ENCODE measurements at places on chromosomes 7 and 10. TPM values are rescaled to one million over a fixed set of nuclear protein-coding genes. Genes with fewer than 3 reads are reported as not detected.

Gene ITGB8
- 0.07 TPM for total RNA-seq

- H3K27ac ChIP-seq, result no peak overlapping the region
- H3K36me3 ChIP-seq, result no peaks in the 10 kb centered on the region
- no peak for DNase-seq
- H3K4me3 ChIP-seq, result no peak overlapping the region
- no peaks in the 10 kb centered on the region for H3K27me3 ChIP-seq
- no peaks in the 10 kb centered on the region for H3K4me1 ChIP-seq
Measured at GRCh38 chr7:74387606-74388005, 66.1 kb upstream of the GTF2IRD1 start.

DNA sequence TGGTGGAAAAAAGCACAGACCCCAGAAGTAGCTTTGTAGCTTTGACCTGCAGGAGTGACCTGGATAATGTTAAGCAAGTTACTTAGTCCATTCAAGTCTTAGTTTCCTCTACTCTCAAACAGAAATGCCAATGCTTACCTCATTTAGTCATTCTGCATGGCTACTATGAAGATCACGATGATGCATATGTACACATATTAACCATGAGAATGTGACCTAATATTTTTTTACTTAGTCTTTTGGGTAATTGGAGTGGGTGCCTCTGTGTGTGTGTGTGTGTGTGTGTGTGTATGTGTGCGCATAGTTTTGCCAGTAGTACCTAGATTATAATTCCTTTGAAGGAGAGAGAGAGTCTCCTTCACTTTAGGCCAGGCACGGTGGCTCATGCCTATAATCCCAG, 95.8 kb downstream of the NRP1 start:
- no peaks in the 10 kb centered on the region for H3K36me3 ChIP-seq
- H3K27me3 ChIP-seq, result peaks cover 17% of the 10 kb centered on the region
- DNase-seq, result no peak
- no peak overlapping the region for H3K4me3 ChIP-seq
- H3K4me1 ChIP-seq, result no peaks in the 10 kb centered on the region

Gene CREB5
- total RNA-seq, result not detected

- no peaks in the 10 kb centered on the region for H3K4me1 ChIP-seq
- DNase-seq, result no peak
- H3K36me3 ChIP-seq, result no peaks in the 10 kb centered on the region
- H3K27ac ChIP-seq, result no peak overlapping the region
- H3K27me3 ChIP-seq, result no peaks in the 10 kb centered on the region
- no peak overlapping the region for H3K4me3 ChIP-seq
Measured at GRCh38 chr7:138325434-138325833, 134.6 kb upstream of the TRIM24 start.

Gene VWDE
- 3.4 TPM for total RNA-seq

Gene ADIRF
- total RNA-seq, result not detected

Gene ANKRD30A
- total RNA-seq, result not detected

- no peak for DNase-seq
- H3K27ac ChIP-seq, result no peak overlapping the region
- no peaks in the 10 kb centered on the region for H3K27me3 ChIP-seq
- no peak overlapping the region for H3K4me3 ChIP-seq
- H3K4me1 ChIP-seq, result peaks cover 41% of the 10 kb centered on the region
Measured at GRCh38 chr7:87342231-87342630, 3.2 kb upstream of the CROT start.

Gene RARRES2
- not detected for total RNA-seq

DNA sequence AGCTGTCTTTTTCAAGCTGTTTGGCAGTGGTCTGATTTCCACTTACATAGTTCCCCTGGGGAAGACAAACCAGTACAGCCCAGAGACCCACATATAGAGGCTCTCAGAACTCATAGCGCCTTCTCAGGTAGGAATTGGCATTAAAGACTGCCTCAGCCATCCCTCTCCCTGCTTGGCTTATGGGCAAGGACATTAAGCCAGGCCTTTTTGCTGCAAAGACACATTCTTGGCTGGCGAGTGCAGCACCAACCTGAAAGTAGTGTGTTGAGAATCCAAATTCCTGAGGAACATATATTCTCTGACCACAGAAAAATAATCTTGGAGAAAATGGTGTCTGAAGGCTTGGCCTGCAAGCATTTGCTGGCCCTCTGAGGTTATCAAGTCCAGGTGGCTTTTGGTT, 39.2 kb upstream of the HPS1 start:
- no peak for DNase-seq
- H3K27ac ChIP-seq, result no peak overlapping the region
- no peak overlapping the region for H3K4me3 ChIP-seq
- no peaks in the 10 kb centered on the region for H3K36me3 ChIP-seq

DNA sequence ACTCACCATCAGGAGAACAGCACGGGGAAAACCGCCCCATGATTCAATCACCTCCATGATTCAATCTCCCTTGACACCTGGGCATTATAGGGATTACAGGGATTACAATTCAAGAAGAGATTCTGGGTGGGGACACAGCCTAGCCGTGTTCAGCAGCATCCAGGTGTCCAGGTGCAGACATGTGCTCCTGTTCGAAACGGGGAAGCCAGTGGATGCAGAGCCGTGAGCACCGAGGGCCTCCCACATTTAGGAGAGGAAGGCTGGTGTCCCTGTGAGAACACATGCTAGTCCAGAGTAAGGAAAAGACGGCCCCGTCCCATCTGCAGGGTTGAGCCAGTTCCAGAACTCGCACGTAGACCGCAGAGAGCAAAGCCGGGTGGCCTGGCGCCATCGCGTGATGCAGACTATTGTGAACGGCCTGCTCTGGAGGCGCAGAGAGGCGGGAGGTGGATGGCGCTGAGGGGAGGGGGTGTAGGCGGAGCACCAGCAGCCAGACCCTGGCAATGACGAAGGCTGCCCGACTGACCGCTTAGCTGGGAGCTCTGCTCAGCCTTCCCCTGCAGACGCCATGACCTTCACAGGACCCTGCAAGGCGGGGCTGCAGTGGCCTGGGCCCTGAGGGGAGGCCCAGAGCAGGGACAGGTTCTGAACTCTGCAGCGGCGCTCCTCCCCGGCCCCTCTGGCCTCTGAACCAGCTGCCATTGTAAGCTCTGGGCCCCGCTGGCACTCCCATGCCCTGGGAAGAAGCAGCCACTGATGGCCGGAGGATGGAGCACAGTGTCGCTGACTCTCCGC, 141.6 kb upstream of the TCERG1L start:
- no peak overlapping the region for H3K4me3 ChIP-seq
- H3K4me1 ChIP-seq, result no peaks in the 10 kb centered on the region
- H3K27ac ChIP-seq, result no peak overlapping the region
- no peaks in the 10 kb centered on the region for H3K36me3 ChIP-seq
- H3K27me3 ChIP-seq, result peaks cover 12% of the 10 kb centered on the region
- no peak for DNase-seq

DNA sequence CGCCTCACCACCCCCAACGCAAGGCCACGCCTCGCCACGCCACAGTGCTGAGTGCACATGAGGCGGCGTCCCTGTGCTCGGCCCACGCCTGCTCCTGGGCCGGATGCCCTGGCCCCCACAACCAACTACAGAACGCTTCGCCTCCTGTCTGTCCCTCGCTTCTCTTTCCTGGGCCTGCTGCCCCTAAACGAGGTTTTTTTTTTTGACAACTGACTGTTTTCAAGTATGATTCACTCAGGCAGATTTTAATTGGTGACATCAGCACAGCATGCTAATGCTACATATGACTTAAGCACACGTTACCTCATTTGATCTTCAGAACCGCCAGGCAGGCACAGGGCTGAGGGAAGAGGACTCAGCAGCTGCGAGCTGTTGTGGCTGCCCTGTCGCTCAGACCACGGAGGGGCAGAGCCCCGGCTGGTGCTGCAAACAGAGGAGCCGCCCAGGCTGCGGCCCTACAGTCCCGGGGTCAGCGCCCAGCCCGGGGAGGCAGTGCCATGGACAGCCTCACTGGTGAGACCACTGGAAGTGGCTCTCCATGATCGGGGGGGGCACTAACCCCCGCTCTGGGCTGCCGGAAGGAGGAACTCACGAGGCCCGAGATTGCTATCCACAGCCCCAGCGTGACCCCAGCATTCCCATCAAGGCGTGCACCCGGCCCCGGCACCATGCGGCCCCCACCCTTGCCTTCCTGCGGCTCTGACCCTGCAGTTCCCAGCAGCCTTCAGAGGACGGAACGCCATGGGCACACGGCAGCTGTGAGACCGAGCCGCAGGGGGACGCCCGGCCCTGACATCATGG, 212.8 kb downstream of the MAD1L1 start:
- no peak overlapping the region for H3K4me3 ChIP-seq
- H3K27ac ChIP-seq, result no peak overlapping the region

- H3K4me3 ChIP-seq, result no peak overlapping the region
- no peaks in the 10 kb centered on the region for H3K27me3 ChIP-seq
- no peak overlapping the region for H3K27ac ChIP-seq
- no peak for DNase-seq
- no peaks in the 10 kb centered on the region for H3K36me3 ChIP-seq
Measured at GRCh38 chr7:30910411-30911073, 1.1 kb upstream of the AQP1 start.

- H3K4me3 ChIP-seq, result peak overlapping the region; percentile 73
- peak; percentile 69 for DNase-seq
- H3K36me3 ChIP-seq, result peaks cover 4% of the 10 kb centered on the region
- peaks cover 54% of the 10 kb centered on the region for H3K4me1 ChIP-seq
- H3K27me3 ChIP-seq, result no peaks in the 10 kb centered on the region
Measured at GRCh38 chr10:70355051-70356021, 27.1 kb downstream of the LRRC20 start.

Gene DNMBP
- 5.1 TPM for total RNA-seq

Gene VIPR2
- total RNA-seq, result 0.05 TPM

- H3K27ac ChIP-seq, result no peak overlapping the region
- no peaks in the 10 kb centered on the region for H3K4me1 ChIP-seq
- no peak for DNase-seq
- no peak overlapping the region for H3K4me3 ChIP-seq
- H3K27me3 ChIP-seq, result no peaks in the 10 kb centered on the region
Measured at GRCh38 chr10:92923416-92923815, 75.1 kb downstream of the EXOC6 start.

Gene TET1
- total RNA-seq, result 2.8 TPM

DNA sequence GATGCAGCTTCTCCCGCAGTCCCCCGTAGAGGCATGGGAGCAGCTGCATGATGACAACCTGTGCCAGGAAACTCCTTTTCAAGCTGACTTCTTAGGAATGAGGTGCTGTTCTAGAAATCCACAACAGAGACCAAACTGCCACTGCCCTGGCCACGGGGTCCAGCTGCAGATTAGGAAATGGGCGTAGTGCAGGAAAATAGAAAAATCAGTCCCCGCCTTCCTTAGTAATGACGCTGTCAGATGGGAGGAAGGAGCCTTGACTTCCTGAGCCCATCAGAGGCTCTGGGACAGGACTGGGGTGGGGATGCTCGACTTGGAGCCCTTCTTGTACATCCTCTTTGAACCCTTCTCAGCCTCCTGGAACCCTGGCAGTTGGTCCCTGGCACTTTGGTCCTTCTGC, 227.8 kb upstream of the GRB10 start:
- no peaks in the 10 kb centered on the region for H3K36me3 ChIP-seq
- no peaks in the 10 kb centered on the region for H3K27me3 ChIP-seq
- H3K4me1 ChIP-seq, result no peaks in the 10 kb centered on the region
- DNase-seq, result no peak

Gene DLX6
- total RNA-seq, result not detected

Gene MRPS24
- 75.3 TPM for total RNA-seq

DNA sequence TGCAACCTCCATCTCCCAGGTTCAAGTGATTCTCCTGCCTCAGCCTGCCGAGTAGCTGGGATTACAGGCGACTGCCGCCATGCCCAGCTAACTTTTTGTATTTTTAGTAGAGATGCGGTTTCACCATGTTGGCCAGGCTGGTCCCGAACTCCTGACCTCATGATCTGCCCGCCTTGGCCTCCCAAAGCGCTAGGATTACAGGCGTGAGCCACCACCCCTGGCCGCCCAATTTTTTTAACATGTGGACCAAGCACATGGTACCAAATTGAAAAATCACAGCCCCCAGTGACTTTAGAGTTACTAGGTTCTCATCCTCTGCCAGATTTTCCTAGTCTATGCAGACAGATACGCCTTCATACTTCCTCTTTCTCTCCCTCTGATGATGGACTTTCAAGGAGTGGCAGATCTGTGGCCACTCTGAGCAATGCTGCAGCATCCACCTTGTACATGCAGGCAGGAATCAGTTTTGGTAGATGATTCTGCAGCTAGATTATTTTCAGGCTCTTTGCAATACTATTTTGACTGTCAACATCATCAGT, 34.0 kb upstream of the EZH2 start:
- no peak overlapping the region for H3K4me3 ChIP-seq
- peaks cover 49% of the 10 kb centered on the region for H3K4me1 ChIP-seq
- peak; percentile 21 for DNase-seq
- peaks cover 4% of the 10 kb centered on the region for H3K36me3 ChIP-seq
- H3K27ac ChIP-seq, result no peak overlapping the region

DNA sequence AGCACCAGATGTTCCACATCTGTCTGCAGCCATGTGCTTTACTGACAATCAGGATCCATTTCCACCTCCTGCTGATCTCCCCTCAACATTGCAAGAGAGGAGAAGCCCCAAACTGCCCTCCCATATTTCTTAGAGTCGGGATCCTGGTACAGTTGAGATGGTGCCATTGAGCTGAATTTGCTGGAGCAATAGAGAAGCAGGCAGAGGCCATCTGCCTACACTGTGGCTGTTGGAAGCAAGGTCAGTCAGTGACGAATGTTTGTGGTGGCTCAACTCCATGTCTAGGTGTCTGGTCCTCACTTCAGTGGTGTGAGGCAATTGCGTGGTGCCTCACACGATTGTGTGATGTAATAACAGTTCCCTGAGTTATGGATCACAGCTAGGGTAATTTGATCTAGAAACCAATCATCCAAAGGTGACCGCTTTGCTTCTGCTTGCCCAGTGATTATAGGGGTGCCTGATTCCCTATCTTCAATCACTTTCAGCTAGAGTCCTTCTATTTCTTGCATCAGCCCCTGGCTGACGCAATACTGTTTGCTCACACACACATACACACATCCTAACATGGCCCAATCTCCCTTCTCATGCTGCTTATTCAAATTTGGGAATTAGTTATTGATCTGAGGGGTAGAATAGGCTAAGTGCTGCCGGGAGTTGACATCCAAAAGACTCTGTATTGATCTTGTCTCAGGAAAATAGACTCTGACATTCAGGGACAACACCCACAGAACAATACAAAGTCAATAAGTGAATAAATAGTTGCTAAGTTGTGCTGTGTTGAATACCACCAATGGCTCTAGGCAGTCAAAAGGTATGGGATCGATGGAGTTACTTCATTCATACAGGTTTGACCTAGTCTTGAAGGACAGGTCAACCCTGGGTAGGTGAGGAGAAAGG, 46.1 kb upstream of the SLC35B4 start:
- no peak for DNase-seq
- no peak overlapping the region for H3K27ac ChIP-seq
- H3K4me1 ChIP-seq, result peaks cover 2% of the 10 kb centered on the region
- H3K4me3 ChIP-seq, result no peak overlapping the region
- no peaks in the 10 kb centered on the region for H3K36me3 ChIP-seq
- peaks cover 16% of the 10 kb centered on the region for H3K27me3 ChIP-seq

Gene FGFR2
- total RNA-seq, result 0.09 TPM

Gene KCNIP2
- 2.3 TPM for total RNA-seq

DNA sequence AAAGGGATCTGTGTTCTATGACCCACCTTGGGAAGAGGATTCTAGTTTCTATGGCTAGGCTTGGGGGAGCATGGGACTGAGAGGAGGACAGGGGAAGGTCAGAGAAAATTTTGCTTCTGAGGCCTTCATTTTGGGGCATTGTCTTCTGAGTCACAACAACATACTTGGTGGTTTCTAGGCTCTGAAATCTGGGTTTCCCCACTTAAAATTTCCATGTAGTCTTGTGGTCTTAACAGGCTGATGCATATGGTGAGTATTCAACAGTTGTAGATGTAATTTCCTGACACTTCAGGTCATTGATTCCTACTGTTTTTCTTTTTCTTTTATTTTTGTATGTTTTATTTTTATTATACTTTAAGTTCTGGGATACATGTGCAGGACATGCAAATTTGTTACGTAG, 88.5 kb downstream of the ANKRD7 start:
- H3K4me1 ChIP-seq, result peaks cover 33% of the 10 kb centered on the region
- H3K36me3 ChIP-seq, result peaks cover 28% of the 10 kb centered on the region
- H3K4me3 ChIP-seq, result no peak overlapping the region
- H3K27ac ChIP-seq, result peak overlapping the region; percentile 78

Gene MRLN
- total RNA-seq, result not detected
